Hippocampal formation (tissue), 2 donors: ENCODE measurements at places on chromosomes 16 and 17.

DNA sequence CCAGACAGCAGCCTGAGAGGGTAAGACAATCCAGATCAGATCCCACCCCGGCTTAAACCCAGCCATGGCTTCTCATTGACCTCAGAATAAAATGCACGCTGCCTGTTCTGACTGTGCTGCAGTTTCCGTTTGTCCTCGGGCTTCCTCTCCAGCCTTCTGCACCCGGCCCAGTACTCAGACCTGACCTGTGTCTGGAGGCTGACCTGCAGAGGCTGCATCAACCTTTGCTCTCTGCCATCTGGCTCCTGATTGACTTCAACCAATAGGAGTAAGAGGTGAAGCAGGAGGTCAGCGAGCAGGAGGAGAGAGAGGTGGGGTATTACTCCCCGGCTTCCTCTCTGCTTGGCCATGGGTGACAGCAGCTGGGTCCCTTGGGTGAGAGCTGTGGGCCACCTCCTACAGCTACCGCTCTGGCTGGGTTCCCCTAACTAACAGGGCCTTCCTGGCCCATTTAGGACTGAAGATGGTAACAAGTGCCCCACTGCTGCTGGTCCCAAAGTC, 46.7 kb downstream of the C16orf82 start:
- no peak for DNase-seq

DNA sequence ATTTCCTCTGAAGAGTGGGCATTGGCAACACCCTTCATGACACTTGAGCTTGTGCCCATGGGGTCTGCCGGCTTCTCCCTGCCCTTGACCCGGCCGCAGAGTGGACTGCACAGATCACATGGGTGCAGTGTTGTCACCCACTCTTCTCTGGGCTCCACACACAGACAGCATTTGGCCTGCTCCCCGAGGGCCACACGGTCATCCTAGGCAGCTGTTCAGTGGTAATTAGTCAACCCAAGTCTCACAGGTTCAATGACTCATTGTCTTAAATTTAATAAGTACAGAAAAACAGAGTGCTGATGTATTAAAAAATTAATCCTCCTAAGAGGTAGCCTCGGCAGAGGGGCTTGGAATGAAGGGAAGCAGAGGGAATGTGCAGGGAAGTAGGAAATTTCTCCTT, 204.8 kb downstream of the MSI2 start:
- DNase-seq = no peak

DNA sequence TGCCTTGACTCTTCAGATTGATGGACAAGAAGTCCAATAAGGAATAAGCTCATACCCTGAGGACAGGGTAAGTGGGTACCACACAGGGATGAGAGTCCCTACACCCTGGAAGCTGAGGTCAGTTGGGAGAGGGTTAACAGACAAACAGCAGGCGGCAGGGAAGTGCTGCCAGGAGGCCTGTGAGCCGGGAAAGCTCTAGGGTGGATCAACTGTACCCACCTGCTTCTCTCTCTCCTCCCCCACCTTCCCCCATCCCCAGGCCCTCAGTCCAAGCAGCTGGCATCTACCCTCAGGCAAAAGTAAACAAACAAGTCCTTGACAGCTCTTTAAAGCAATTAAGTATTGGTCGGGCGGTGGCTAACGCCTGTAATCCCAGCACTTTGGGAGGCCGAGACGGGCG, 20.7 kb upstream of the MYLK3 start:
- no peak for DNase-seq

- no peak for DNase-seq
Observed at GRCh38 chr17:55456307-55457240, 34.9 kb upstream of the MMD start.

DNA sequence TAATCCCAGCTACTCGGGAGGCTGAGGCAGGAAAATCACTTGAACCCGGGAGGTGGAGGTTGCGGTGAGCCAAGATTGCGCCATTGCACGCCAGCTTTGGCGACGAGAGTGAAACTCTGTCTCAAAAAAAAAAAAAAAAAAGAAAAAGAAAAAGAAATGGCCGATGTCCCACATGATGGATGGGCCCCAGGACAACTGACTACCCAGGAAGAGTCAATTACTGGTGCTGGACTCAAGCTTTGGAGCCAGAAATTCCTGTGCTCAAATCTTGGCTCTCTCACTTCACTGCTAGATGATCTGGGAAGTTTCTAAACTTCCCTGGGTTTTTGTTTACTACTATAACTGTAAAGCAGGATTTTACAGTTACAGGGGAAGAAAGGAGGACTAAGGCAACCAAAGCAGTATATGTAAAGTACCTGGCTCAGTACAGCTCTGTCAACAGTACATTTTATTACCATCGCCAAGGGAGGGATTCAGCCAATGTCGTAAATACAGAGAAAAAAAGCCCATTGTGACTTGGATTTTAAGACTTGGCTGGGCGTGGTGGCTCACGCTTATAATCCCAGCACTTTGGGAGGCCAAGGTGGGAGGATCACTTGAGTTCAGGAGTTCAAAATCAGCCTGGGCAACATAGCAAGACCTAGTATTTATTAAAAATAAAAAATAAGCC, 11.9 kb downstream of the C16orf86 start:
- no peak for DNase-seq

GRCh38 chr17:79508291-79508716, 102.5 kb downstream of the RBFOX3 start:
- DNase-seq = no peak
